ENCODE measurements at places on chromosomes 4 and X. TPM values are rescaled to one million over a fixed set of nuclear protein-coding genes. Genes with fewer than 3 reads are reported as not detected.

The GLRA2 gene
- 0.35 TPM for total RNA-seq

- H3K27me3 ChIP-seq, result no peaks in the 10 kb centered on the region
- no peak overlapping the region for H3K27ac ChIP-seq
- DNase-seq, result no peak
- H3K4me3 ChIP-seq, result no peak overlapping the region
- H3K4me1 ChIP-seq, result no peaks in the 10 kb centered on the region
Measured at GRCh38 chr4:177116161-177116560, 193.5 kb upstream of the NEIL3 start.

GRCh38 chrX:48468693-48469691 is 1.1 kb downstream of the SLC38A5 start:
- no peaks in the 10 kb centered on the region for H3K27me3 ChIP-seq
- no peaks in the 10 kb centered on the region for H3K4me1 ChIP-seq
- peak overlapping the region; percentile 35 for H3K4me3 ChIP-seq
- no peaks in the 10 kb centered on the region for H3K36me3 ChIP-seq

DNA sequence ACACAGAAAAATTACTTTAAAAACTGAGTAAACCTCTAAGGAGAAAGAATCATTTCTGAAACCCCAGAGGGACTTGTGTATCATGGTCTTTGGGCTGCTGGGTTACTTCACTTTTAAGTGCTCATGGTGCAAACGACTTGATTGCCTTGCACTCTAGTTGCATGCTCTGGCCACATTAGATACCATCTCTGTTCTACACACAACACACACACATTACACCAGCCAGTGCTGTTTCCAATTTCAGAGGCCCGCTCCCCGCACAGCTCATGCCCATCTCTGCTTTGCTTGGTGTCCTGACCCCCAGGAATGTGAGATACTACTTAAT is 2.1 kb downstream of the PPP3CA start:
- DNase-seq, result no peak
- no peak overlapping the region for H3K27ac ChIP-seq
- H3K27me3 ChIP-seq, result no peaks in the 10 kb centered on the region

DNA sequence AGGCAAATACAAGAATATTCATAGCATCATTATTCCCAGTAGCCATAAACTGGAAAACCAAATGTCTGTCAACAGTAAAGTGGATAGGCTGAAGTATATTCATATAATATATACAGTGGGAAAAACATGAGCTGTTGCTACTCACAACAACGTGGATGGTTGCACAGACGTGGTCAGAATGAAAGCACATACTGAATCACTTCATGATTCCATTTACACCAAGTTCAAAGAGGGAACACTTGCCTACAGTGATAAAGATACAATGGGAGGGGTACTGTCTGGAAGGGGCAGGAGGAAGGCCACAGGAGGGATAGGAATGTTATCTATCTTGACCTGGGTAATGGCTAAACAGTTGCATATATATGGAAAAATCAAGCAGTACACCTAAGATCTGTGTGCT is 25.3 kb downstream of the APBB2 start:
- no peak overlapping the region for H3K4me3 ChIP-seq
- no peak overlapping the region for H3K27ac ChIP-seq
- DNase-seq, result no peak
- no peaks in the 10 kb centered on the region for H3K4me1 ChIP-seq
- no peaks in the 10 kb centered on the region for H3K27me3 ChIP-seq

- DNase-seq, result no peak
- H3K4me1 ChIP-seq, result no peaks in the 10 kb centered on the region
- no peaks in the 10 kb centered on the region for H3K36me3 ChIP-seq
- no peaks in the 10 kb centered on the region for H3K27me3 ChIP-seq
Measured at GRCh38 chrX:118189628-118190027, 73.0 kb upstream of the KLHL13 start.

DNA sequence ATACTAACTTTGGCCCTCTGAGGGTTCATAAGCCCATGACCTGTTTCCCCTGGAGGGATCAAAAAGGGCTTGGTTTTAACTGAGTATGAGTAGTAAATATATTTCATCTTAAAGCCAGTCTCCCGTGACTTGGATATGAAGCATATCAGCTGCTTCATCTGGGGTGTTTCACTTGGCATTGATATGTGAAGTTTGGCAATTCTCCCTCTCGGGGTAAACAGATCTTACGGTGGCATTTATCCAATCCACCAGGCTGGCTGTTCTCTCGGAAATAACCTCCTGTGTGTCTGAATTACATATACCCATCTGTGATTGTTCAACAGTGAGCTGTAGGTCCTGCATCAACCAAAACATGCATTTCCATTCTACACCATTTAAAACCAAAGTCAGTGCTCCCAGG is 130.7 kb downstream of the ADAM29 start:
- no peaks in the 10 kb centered on the region for H3K27me3 ChIP-seq
- H3K4me1 ChIP-seq, result no peaks in the 10 kb centered on the region
- H3K4me3 ChIP-seq, result no peak overlapping the region
- H3K36me3 ChIP-seq, result no peaks in the 10 kb centered on the region
- DNase-seq, result no peak
- H3K27ac ChIP-seq, result no peak overlapping the region

- H3K27ac ChIP-seq, result no peak overlapping the region
- no peaks in the 10 kb centered on the region for H3K36me3 ChIP-seq
- peak; percentile 83 for DNase-seq
- no peaks in the 10 kb centered on the region for H3K27me3 ChIP-seq
Measured at GRCh38 chrX:39755143-39756032, 342.4 kb downstream of the BCOR start.

The KLF8 gene
- 2.3 TPM for total RNA-seq

DNA sequence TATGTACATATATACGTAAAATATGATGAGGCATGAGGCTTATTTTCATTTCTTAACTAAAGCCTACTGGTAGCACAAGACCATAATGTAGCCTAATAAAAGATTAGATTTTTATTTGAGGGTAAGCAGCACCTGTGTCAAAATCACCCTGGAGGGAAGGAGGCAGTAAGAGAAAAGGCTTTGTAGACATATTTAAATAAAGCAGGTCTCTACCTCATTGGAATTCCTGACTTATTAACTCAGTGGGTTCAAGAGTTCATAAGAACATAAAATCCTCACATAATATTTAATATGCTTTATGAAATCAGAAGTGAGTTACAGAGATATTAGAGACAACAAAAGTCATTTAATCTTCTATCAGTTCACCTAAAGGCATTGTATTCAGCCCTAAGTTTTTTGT is 261.6 kb upstream of the ANKRD50 start:
- H3K4me3 ChIP-seq, result no peak overlapping the region
- no peaks in the 10 kb centered on the region for H3K4me1 ChIP-seq
- no peak for DNase-seq

The ATP1B4 gene
- not detected for total RNA-seq

GRCh38 chr4:153107246-153107645 is 97.0 kb upstream of the TRIM2 start:
- no peaks in the 10 kb centered on the region for H3K36me3 ChIP-seq
- H3K4me1 ChIP-seq, result no peaks in the 10 kb centered on the region
- no peak for DNase-seq
- H3K27me3 ChIP-seq, result no peaks in the 10 kb centered on the region
- no peak overlapping the region for H3K27ac ChIP-seq

- no peaks in the 10 kb centered on the region for H3K4me1 ChIP-seq
- H3K27ac ChIP-seq, result no peak overlapping the region
- no peak for DNase-seq
- H3K4me3 ChIP-seq, result no peak overlapping the region
- no peaks in the 10 kb centered on the region for H3K36me3 ChIP-seq
Measured at GRCh38 chr4:82614838-82615449, 53.2 kb upstream of the TMEM150C start.

- H3K27me3 ChIP-seq, result no peaks in the 10 kb centered on the region
- H3K36me3 ChIP-seq, result no peaks in the 10 kb centered on the region
- no peak overlapping the region for H3K27ac ChIP-seq
- H3K4me1 ChIP-seq, result no peaks in the 10 kb centered on the region
- no peak for DNase-seq
Measured at GRCh38 chr4:43352859-43353258, 460.3 kb downstream of the GRXCR1 start.

DNA sequence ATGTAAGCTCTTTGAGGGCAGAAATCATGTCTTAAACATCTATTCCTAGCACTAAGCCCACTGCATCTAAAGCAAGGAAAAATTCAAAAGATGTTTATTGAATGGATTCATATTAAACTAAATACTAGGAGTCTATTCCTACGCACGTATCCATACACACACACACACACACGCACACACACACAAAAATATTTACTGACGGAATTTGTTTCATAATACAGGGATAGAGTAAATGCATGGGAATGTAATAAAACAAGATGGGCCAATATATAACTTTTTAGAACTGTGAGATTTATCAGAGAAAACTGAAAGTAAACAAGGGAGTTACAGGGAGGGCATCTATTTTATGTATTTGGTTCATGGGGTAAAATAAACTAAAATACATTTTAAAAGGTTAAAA is 57.6 kb downstream of the WDFY3 start:
- no peaks in the 10 kb centered on the region for H3K27me3 ChIP-seq
- DNase-seq, result no peak
- H3K36me3 ChIP-seq, result no peaks in the 10 kb centered on the region
- H3K4me1 ChIP-seq, result no peaks in the 10 kb centered on the region
- no peak overlapping the region for H3K27ac ChIP-seq

- no peak overlapping the region for H3K4me3 ChIP-seq
- no peak for DNase-seq
- no peaks in the 10 kb centered on the region for H3K36me3 ChIP-seq
Measured at GRCh38 chr4:153676486-153676885, 7.6 kb upstream of the TLR2 start.

The RBM47 gene
- total RNA-seq, result 281 TPM

DNA sequence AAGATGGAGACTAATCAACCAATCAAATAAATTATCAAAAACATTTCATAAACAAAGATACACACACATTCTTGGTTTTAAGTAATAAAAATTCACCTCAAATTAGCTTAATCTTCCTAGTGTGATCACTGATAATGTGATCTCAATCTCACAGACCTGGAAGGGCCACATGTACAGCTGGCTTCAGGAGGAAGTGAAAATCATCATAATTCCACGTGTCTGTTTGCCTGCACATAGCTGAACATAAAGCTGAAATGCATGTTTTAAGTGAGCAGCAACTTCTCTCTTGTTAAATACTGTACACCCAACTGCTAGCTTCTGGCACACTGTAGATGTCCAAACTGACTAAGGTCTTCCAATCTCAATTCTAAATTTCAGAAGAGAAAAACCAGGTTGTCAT is 53.8 kb downstream of the ARHGAP6 start:
- H3K27me3 ChIP-seq, result no peaks in the 10 kb centered on the region
- H3K4me1 ChIP-seq, result no peaks in the 10 kb centered on the region
- DNase-seq, result no peak
- H3K4me3 ChIP-seq, result no peak overlapping the region
- H3K27ac ChIP-seq, result no peak overlapping the region
- no peaks in the 10 kb centered on the region for H3K36me3 ChIP-seq

All from colonic mucosa (tissue), 4 donors.